Iris pigment epithelial cell (primary cell): ENCODE measurements at places on chromosomes 7 and 10.
A peak's percentile ranks its signal among the peaks of the same experiment; 100 is the strongest.

DNA sequence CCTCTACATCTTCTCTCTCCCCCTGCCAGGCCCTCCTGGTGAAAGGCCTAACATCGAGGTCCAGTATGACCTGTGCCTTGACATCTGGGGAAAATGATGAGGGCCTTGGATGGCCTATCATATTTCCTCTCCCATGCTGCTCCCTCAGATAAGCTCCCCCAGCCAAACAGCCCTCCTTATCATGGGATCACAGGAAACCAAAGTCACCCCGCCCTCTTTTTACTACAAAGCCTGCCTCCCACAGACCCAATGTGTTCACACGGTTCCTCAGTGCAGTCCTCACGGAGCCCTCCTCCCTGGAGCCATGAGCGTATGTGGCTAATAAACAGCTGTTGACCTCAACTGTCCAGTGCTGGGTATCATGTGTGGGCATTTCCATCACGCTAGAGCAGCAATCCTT lies 32.0 kb downstream of the C10orf90 start:
- no peak for DNase-seq

DNA sequence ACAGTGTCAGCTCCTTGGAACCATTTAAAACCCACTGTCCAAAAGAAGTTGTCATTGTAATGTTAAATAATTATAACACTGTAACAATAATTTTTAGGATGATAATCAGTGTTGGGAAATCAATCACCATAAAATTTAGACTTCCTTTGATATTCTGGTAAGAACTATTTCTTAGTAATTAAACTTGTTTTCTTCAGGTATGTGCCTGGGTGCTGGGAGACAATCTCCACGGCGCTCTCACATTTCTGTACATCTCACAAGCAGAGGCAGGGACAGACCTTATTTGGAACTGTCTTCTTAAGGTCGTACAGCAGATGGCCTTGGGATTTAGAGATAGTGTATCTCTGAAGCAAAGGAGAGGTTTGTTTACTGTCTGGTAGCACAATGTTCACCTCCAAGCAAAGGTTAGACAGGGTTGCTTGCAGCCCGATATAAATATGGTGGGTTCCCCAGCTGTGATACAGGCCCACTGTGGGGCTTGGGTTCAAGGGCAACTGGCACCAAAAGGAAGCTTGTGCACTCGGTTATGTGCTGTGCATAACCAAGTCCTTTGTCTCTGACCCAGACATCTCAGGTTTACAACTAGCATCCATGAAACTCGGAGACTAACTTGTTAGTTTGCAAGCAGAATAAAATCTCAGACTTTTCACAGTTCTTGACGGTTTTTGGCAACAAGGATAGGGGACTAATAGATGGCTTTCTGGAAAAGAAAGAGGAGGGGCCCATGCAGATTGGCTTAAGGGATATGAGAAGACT lies 125.5 kb downstream of the RNF32 start:
- DNase-seq, result no peak

DNA sequence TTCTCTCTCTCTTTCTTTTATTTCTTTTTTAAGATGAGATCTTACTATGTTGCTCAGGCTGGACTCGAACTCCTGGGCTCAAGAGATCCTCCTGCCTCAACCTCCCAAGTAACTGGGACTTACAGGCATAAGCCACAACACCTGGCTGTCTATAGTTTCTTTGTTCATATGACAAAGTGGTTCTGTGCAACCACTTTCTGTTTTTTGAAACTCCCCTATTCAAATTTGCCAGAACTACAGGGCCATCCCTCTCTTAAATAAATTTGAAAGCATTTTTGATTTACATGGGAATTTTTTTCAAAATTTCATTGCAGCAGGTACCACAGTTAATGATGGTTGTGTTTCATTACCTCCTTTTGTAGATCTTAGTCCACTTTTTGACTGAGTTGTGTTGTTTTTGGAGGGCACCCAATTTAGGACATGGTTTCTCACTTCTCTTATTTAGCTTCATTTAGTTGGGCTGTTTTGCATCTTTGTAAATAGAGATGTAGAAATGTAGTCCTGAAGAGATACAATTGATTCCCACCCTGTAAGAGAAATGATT lies 119.2 kb downstream of the LRRC4 start:
- DNase-seq, result no peak

DNA sequence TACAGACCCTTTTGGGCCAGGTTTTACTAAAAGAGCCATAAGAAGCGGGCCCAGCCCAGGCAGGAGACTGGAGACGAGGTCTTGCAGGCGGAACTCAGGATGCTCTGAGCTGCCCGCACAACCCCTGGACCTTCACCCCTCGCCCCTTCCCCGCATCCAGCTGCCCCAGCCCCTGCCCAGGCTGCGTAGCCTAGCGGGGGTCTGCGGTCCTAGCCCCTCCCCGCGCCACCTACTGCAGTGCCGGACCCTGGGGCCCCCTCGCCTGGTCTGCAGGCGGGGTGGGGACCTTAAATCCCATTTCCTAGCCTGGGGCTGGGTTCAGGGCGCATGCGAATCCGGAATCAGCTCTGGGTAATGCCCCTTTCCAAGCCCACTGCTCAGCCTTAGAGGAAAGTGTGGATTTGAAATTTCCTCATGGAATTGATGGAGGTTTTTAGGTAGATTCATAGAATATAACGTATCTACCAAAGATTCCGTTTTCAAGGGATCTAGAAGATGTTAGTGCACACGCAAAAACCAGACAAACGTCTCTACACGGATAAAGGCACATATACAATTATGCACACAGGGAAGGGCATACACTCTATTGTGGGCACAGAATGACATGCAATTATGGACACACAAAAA lies 546 bp upstream of the HOXA3 start:
- no peak for DNase-seq

DNA sequence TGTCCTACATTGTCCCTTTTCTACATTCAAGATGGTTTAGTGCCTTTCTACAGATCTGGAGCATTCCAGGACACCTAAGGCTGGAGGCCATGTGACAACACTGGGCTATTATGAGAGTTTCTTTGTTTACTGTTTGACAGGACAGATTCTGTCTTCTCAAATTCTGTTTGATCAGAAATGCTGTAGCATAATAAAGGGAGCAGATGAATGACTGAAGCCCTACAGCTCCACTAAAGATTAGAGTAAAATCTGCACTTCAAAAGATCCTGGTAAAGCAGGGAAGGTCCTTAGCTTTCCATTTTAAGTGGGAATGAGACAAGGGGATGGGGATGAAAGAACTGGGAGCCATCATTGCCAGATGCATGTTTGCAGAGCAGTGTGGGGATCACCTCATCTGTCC lies 38.4 kb downstream of the TMEM229A start:
- no peak for DNase-seq

- peak; percentile 55 for DNase-seq
These were observed 18.2 kb downstream of the DNAJC12 start for GRCh38 chr10:67819768-67820204.

- no peak for DNase-seq
These were observed 65.2 kb upstream of the ICA1 start for GRCh38 chr7:8327199-8327598.

GRCh38 chr7:132996581-132997242 lies 85.2 kb downstream of the CHCHD3 start:
- DNase-seq, result no peak

DNA sequence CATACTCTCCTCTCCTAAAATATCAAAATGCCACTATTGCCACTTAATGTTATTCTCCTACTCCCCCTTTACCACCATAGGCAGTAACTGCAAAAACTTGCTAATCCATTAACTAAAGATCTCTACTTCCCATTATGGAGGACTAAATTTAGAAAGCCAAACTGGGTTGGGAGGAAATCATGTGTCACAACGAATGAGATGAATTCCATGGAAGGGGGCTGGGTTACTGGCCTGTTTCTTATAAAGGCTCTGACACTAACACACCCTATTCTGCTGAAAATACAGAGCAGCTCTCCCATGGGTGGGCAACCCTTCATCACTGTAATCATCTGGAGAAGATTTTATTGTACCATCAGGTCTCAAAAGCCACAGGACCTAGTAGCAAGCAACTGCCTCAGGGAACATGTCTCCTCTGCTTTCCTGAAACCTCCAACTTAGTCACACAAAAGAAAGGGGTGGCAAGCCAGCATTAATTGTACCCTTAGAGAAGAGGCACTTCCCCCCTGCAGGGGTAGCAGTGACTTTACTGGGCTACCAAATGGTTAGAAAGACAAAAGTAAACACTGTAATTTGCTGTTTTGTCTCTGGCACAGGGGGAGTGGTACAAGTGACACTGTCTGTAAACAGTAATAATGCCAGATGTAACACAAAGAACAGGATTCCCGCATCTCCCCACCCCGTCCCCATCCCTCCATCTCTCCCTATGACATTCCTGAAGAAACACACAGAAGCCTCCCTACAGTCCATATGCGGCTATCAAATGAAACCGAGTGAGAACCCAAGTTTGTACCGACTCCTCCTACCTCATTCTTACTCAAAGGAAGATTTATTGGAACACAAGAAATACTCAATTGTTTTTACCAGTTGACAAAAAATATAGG lies 81.6 kb downstream of the ARMH3 start:
- peak; percentile 33 for DNase-seq
